ENCODE measurements at places on chromosomes 4 and X. TPM values are rescaled to one million over a fixed set of nuclear protein-coding genes. Genes with fewer than 3 reads are reported as not detected.

DNA sequence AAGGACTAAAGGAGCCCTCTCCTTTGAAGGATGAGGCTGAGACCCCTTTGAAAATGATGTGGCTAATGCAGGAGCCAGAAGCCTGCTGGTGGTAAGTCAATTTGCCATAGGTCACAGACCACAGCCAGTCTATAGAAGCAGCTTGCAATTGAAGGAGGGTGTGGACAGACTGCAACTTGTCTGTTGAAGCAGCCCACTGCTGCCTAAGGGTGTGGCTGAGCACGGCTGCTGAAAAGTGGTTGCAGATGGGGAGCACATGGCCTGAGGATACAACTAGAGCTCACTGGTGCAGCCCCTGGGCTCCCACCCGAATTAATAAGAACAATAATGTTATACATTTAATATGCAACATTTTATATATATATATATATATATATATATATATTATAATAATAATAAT lies 11.4 kb upstream of the EXOC1L start:
- no peak for DNase-seq

- DNase-seq, result no peak
Observed at GRCh38 chr4:150038335-150039076, 39.7 kb upstream of the DCLK2 start.

DNA sequence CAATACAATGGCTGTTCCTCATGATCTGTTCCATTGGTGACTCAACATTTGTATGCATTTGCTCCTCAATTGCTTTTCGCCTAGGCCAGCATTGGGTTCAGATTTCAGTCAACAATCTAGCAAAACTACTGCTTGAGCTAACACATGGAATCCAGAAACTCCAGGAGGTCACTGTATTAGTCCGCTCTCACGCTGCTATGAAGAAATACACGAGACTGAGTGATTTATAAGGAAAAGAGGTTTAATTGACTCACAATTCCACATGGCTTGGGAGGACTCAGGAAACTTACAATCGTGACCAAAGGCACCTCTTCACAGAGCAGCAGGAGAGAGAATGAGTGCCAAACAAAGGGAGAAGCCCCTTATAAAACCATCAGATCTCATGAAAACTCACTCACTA lies 67.1 kb downstream of the RXFP1 start:
- DNase-seq, result no peak

The PCDH11X gene
- not detected for total RNA-seq

GRCh38 chr4:106773076-106773905 lies 262.8 kb downstream of the DKK2 start:
- DNase-seq, result no peak

DNA sequence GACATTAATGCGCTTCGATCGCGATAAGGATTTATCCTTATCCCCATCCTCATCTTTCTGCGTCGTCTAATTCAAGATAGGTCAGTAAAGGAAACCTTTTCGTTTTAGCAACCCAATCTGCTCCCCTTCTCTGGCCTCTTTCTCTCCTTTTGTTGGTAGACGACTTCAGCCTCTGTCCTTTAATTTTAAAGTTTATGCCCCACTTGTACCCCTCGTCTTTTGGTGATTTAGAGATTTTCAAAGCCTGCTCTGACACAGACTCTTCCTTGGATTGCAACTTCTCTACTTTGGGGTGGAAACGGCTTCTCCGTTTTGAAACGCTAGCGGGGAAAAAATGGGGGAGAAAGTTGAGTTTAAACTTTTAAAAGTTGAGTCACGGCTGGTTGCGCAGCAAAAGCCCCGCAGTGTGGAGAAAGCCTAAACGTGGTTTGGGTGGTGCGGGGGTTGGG lies 528 bp upstream of the FGF2 start:
- DNase-seq, result no peak

The LEF1 gene
- 9.1 TPM for total RNA-seq

- no peak for DNase-seq
Observed at GRCh38 chr4:81506731-81507130, 35.0 kb upstream of the RASGEF1B start.

The RASL11B gene
- 0.67 TPM for total RNA-seq

DNA sequence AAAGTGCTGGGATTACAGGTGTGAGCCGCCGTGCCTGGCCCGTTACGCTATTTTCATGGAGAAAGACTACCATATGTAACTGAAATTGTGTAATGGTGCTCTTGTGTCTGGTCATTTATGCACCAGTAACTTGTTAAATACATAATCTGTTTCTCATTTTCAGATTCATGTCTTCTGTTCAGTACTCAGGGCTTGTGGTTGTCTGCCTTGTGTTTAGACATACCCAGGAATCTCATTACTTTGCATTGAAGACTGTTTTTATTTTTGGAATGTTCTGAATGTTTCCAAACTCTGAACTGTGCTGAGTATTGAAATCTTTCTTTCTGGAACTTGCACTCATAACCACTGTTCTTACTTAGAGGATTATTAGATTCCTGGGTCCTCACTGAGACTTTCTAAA lies 52.8 kb downstream of the PDLIM5 start:
- no peak for DNase-seq

- DNase-seq, result no peak
Observed at GRCh38 chr4:688854-689681, at the start of gene SLC49A3. Gene SLC49A3 (minus strand): TSS chr4:689151. CDS start chr4:689127, 24 bp downstream.

GRCh38 chr4:171186700-171187099 lies 626.5 kb upstream of the GALNTL6 start:
- DNase-seq, result no peak

The RENBP gene
- total RNA-seq, result 38.7 TPM

DNA sequence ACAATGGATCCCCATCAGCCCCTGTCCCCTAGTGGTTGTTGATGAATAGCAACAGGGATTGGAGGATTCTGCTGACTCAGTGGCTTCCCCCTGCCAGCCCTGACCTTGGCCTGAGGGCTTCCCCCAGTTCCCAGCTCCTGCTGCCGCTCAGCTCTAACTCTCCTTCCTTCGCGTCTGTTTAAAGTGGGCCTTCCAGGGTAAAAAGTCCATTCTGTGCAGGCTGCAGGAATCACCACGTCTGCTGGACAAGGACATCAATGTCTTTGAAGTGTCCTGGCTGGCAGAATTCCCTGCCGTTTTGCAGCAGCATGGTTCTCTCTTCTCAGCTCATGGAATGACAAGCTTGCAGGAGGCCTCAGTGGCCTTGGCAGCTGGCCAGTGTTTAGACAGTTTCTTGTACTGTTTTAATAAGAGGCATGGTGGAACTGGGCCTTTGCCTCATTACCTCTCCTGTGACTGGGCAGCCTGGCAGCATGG lies 152.5 kb upstream of the STX18 start:
- DNase-seq, result no peak

DNA sequence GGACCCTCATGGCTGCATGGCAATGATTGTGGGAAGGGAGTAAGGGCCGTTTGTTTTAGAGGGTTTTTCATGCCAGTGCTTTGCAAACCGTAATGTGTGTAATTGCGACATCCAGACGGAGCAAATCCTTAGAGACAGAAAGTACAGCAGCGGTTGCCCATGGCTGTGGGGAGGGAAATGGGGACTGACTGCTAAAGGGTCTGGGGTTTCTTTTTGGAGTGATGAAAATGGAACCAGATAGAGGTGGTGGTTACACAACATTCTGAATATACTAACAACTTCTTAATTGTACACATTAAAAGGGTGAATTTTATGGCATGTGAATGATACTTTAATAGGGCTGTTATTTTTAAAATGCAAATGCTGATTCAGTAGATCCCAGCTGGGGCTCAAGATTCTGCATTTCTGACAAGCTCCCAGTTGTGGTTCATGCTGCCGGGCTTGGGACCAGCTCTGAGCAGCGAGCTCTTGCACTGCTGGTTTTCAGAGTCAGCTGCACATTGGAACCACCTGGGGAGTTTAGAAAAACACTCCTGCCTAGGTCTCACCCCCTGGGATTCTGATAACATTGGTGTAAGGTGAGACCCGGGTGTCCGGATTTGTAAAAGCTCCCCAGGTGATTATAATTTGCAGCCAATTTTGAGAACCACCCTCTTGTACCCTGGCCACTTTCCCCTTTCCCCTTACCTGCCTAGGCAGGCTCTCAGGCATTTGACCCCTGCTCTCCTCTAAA lies 47.7 kb downstream of the PRPS1 start:
- no peak for DNase-seq

The PRSS12 gene
- 1.6 TPM for total RNA-seq

DNA sequence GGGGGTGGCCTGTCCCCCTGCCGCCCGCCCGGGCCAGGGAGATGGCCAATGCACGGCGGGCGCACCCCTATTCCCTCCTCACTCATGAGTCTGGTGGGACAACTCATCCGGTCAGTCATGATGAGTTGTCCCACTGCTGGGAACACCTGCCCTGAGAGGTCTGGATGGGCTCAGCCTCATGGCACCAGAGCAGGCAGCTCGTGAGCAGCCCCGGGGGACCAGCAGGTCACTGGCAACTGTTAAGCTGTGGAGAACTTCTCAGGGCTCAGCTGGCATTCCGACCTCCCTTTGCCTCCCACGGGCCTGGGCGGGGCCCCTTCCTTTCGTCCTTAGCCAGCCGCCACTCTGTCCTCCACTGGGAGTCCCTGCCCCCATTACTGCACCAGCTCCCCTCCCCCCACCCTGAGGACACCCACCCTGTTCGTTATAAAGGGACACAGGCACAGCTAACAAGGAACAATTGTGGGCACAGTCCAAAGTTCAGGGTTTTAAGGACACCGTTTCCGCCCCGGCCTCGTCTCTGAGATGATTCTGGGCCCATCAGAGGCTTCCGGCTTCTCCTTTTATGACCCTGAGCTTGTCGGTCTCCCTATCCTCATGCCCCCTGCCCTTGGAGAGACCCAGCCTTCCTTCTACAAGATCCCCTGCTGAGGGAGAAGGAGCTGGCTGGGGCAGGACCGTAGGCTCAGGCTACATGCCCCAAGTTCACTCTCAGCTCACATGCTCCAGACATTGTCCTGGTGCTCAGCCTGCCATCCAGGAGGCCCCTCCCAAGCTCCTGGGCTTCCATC lies 14.6 kb upstream of the KIAA0232 start:
- no peak for DNase-seq

GRCh38 chr4:993111-994029 lies at the start of gene SLC26A1:
Gene SLC26A1 (minus strand): TSS chr4:993404. CDS start chr4:991703, 1,701 bp downstream.
- no peak for DNase-seq

The CCDC149 gene
- 4.9 TPM for total RNA-seq

- no peak for DNase-seq
Observed at GRCh38 chr4:4470208-4470607, 71.6 kb downstream of the STX18 start.

DNA sequence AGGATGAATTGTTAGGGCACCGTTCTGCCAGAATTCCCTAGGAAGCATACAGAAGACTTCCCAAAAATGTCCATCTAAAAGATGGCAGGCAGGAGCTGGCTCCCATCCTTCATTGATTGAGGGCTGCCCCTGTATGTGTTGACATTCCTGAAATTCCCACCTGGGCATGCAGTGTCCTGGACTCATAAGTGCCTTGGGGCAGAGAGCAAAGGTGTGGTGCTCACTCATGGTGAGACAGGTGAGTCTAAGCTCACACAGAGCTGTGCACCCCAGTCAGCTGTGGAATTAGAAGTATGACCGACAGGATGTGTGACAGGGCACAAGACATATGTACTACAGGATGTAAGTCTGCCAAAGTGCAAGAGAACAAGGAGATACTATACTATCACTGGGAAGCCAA lies 271.9 kb downstream of the MID1IP1 start:
- no peak for DNase-seq

GRCh38 chr4:53551958-53552357 lies 39.3 kb downstream of the LNX1 start:
- no peak for DNase-seq

DNA sequence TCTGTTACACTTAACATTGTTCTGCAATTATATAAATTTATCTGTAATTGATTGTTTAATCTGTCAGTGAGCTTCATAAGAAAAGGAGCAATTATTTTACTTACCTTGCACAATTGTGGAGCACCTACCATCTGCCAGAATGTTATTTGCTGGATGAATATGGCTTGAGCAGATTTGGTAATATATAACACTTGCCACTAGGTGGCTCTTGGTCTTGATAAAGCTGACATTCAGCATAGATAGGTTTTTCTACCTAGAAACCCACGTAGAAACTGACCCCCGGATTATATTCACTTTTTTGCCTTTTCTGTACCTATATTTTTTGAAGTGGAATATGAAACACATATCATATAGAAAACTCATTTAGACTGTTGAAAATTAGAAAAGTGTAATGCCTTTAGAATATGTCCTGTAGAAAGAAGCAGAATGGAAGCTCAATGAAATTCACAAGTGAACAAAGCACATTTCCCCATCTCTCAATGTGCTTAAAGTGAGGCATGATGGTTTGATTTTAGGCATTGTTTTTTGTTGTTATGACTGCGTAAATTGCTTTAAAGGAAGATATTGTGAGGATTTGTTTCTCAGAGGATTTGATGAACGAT lies 9.5 kb downstream of the RBPJ start:
- no peak for DNase-seq

GRCh38 chrX:55450259-55450658 lies 1.7 kb upstream of the MAGEH1 start:
- DNase-seq, result no peak

The SLC10A4 gene
- total RNA-seq, result 0.58 TPM

The TLR1 gene
- total RNA-seq, result 0.67 TPM

GRCh38 chr4:151055539-151055938 lies 40.5 kb upstream of the LRBA start:
- no peak for DNase-seq

The RS1 gene
- not detected for total RNA-seq

The MAGEC2 gene
- total RNA-seq, result not detected

DNA sequence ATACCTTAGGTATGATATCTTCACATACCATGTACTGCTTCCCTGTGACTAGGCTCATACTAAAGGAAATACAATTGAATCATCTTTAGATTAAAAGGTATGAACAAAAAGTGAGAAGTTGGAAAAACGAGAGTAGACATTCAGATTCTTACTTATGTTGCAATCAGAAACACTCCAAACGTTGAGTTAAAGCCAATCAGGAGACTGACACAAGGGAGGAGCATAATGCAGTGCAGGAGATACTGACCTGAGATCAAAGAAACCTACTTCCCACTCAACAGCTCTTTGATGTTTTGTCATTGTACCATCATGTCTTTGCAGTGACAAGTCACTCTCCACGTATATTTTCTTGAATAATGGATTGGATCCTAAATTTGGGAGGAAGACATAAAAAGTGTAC lies 8.9 kb upstream of the PCDH18 start:
- DNase-seq, result no peak

The PPP2R2C gene
- not detected for total RNA-seq

DNA sequence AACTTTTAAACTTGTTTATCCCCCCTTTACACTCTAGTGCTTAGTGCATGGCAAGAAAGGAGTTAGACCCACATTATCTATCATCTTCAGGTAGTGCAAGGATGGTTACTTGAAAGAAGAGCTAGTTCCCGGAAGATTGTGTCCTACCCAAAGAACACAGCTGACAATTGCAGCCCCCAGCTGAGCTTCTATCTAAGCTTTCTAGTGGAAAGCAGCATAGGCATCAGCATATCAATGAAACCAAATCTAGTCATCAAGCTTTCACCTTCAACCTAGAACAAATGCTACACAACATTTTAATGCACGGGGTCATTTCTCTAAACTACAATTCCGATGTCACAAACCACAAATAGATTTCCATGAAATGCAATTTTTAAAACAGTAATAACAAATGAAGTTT lies 88.9 kb upstream of the TFDP3 start:
- no peak for DNase-seq

- DNase-seq, result no peak
Observed at GRCh38 chr4:179766938-179767337, 2324.7 kb upstream of the AGA start.
